Activated CD4-positive, CD25-positive, alpha-beta regulatory T cell treated with anti-CD3 and anti-CD28 coated beads, Interleukin-2, amount 50 U/mL, for 16 hours (primary cell): ENCODE measurements at places on chromosomes 5 and 9.

DNA sequence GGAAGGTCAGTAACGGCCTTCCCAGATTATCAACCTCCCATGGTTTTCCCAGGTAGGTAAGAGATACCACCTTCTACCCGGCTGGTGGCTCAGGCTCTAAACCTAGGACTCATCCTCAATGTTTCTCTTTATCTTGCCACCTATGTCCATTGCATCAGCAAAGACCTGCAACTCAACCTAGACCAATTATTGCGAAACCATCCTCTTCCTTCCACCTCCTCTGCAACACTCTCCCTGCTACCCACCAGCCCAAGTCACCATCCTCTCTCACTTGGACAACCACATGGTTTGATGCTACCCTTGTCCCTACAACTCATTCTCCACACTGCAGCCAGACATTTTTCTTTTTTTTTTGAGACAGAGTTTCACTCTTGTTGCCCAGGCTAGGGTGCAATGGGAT lies 65.4 kb upstream of the GDNF start:
- DNase-seq = no peak

- no peak for DNase-seq
These were observed 63.7 kb downstream of the LMX1B start for GRCh38 chr9:126677188-126678084.

- no peak for DNase-seq
These were observed 124.3 kb upstream of the NR3C1 start for GRCh38 chr5:143527808-143528207.

DNA sequence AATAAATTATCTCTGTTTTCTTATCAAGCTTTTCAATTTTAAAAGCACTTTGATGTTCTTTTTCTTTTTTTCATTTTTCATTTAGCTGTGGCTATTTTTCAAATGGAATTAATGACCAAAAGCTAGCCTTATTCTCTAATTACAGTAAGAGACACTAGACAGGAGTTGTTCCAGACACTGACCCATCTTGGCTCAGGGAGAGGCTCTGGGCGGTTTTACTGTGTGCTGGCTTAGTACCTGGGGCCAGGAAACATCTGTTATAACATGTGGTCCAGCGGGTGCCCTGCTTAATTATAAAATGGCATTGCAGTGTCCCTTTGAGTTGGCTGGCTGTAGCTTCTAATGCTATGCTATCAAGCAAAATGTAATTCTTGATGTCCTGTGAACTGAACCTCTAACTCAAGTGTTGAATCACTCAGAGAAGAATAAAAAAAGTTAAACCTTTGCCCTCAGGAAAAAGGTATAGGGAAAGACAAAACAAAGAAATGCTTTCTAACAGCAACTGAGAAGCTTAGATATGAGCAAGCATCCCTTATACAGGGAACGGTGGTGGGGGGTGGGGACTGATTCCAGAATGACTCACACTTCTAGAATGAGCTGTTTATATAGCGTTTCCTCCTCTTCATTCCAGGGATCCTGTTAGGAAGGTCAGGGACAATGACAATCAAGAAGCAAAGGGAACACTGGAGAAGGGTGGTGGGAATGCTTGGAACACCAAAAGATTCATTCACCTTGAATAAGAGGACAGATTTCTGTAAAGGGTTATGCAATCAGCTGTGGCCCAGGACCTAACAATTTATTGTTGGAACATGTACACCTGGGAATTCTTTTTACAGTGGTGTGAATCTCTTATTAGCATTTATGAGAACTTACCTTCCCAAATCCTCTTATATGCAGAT lies 58.7 kb upstream of the NFIB start:
- DNase-seq = no peak

GRCh38 chr9:133614678-133615077 lies 5.5 kb upstream of the FAM163B start:
- no peak for DNase-seq

DNA sequence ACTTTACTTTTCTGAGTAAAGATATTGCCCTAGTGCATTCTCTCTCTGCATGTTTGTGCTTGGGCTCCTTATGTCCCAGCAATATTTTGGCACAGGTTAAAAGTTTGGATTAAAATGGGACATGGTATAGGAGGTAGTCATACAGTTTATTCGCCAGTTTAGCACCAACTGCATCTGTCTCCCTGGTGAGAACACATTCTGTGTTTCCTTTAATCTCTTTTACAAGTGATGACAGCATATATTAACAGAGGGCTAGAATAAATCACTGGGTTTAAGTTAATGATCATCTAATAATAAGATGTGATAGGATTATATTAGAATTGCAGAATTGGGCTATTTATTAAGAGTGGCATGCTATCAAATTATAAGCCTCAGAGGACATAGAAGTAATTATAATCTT lies 550.1 kb downstream of the LRRC70 start:
- DNase-seq = no peak

DNA sequence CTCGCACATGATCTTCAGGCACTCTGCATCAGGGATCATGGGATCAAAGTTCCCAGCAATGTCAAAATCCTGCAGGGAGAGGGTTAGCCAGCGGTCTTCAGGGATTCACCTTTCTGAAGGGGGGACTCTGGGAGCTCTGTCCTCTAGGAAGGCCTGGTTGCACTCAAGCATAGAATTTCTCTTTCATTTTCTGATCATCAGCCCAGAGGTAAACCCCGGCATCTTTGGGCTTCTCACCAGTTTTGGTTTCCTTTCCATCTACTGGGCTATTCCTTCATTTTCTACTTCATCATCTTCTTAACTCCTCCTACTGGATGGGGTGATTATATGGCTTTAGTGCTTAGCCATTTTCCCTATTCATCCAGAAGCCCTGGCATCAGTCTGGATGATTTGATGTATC lies 4.6 kb upstream of the DND1 start:
- no peak for DNase-seq

- no peak for DNase-seq
These were observed 61.9 kb downstream of the DENND1A start for GRCh38 chr9:123868002-123868401.

GRCh38 chr9:117815315-117815714 lies 111.1 kb downstream of the TLR4 start:
- DNase-seq = no peak

DNA sequence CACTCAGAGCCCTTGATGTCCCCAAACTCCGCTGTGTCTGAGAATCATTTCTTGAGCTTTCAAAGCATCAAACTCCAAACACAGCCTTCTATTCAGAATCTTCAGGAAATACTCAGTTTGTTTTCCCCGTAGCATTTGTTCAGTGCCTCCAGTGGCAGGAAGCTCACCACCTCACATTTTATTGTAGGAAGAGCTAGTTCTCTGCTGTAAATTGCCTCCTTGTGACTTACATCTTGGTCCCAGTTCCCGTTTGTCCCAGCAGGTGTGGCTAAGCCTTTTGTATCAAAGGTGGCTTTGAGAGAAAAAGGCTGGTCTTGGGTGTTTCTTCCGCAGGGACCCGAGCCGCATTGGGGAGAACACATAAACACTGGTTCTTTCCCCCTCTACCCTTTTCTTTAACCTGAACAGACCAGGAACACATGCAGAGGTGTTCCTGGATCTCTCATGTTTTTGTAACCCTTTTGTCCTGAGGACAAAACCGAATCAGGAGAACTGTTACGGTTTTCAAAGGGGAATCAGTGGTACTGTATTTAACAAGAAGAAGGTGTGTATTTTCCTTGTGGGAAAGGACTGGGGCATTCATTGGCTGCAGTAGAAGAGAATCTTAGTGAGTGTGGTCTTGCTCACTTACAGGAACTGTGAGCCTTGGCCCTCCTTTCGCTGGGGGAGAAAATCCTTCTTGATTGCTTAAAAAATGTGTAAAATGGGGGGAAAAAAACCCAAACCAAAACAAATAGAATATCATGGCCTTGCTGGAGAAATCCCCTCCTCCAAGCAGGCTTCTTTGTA lies 1.9 kb downstream of the OSMR start:
- DNase-seq = no peak

DNA sequence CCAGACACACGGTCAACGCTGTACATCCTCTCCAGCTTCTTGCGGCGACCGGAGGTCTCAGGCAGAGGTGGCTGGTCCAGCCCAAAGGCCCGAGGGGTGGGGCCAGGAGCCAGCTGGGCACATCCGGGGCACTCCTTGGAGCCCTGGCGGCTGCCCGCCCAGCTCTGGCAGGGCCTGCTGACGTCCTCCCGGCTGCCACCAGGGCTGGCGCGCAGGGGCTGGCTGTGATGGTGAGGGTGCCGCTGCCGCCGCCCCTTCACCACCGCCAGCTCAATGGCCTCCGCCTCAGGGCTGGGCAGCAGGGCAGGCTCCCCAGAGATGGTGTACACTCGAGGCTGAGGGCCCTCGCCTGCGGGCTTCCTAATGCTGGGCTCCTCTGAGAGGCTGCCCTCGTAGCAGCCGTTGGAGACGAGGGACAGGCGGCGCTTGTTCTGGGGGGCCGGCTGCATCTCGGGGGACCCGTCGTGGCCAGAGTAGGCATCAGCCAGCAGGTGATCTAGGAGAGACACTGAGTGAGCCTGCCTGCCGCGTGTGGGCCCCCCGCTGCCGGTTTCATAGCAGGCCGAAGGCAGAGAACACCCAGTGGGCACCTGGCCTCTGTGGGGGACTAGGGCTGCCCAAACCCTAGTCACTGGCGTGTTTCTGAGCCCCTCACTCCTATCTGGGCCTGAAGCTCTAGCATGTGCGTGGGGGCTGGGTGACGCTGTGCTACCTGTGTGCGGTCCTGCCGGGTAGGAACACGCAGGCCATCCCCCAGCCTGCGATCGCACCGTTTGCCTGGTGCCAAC lies 1.5 kb downstream of the NSMF start:
- no peak for DNase-seq

DNA sequence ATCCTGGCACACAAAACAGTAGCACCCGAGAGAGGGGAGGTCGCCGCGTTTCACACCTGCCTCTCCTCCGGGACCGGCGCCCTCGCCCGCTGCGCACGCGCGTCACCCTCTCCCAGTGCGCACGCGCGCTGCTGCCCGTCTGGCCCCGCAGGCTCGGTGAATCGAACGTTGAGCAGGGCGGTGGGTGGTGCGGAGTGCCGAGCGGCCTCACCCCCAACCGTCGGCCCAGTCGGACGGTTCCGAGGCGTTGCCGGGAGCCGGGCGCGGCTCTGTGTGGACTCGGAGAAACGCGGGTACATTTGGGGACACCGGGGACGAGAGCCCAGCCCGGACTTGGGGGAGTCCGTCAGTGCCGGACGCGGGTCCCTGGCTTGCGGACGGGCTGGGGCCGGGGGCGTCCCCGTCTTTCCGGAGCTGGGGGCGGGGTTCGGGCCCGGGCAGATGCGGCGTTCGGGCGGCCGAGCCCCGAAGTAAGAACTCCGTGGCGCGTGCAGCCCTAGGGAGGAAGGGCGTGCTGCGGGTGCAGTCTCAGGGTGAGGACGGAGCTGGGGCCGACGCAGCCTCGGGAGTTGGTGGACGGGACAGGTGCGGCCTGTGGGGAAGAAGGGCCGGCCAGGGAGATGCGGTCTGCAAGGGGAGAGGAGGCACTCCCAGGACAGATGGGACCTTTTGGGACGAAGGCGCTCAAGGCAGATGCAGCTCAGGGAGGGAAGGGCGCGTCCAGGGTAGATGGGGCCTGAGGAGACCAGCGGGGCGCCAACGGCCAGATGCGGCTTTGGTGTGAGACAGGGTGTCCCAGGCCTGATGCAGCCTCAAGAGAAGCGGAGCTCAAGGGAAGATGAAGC lies at the start of gene POMT1:
POMT1 (plus strand) TSS at position 138 of the 845 bp plus-strand sequence. CDS start 1,301 bp downstream, outside the sequence.
- DNase-seq = peak; percentile 80

DNA sequence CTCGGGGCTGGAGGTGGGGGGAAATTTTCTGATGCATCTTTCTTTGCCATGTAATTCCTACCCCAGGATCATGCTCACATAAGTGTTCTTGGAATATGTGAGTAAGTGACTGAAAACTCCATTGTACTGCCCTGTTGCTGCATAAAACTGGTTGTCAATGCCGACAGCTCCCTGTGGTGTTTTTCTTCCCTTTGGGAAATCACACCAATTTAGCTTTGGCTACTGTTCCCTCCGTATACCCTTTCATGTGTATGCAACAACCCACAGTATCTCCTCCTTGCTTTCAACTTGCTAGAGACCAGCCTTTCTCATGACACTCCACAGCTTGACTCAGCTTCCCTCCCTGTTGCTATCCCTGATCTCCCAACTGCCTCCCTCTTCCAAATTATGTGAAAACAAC lies 240.6 kb downstream of the TRIM32 start:
- DNase-seq = no peak

- no peak for DNase-seq
These were observed 355.5 kb downstream of the TLR4 start for GRCh38 chr9:118059484-118060278.

GRCh38 chr5:61228691-61229280 lies 66.5 kb upstream of the SMIM15 start:
- no peak for DNase-seq

DNA sequence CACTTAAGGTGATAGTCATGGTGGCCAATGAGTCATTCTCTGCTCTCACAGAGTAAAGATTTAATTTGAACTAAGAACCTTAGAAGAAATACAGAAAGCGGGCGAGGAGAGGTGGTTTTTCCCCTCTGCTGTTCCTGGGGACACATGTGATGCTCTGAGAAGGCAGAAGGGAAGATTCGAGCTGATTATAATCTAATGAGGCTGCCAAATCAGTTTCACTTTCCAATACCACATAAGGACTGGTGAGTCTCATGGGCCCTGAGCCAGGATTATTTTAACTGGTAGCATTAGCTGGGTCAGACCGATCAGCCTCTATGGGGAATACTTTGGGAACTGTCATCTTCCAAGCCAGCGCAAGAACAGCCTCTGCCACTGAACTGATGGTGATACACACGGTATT lies 116.5 kb downstream of the SLC1A3 start:
- DNase-seq = no peak

DNA sequence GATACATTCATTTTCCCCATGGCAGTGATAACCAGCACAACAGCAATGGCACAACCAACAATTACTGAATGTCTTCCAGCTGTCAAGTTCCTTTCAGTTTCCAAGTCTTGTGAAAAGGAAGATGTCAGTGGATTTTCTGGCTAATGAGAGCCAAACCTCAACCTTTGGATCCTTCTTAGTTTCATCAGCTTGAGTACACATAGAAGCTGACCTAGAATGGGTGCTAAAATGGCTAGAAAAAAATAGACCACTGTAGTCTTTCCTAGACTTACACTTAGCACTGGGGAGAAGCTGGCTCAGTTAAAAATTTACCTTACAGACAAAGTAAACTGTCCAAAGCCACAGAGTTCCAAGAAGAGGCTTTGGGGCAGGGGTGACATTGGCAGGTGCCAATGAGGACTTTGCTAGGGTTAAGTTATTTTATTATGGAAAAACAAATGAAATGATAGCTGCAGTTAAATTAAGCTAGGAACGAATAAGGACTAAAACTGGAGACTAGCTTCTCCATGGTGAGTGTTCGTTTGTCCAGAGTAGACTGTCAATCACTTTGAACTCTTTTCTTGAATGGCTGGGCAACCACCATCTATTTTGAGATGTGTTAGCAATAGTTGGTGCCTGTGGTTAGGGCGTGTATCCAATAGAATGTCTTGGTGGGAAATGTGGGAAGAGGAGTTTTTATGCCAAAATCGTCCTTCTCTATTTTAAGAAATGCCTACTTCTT lies 25.9 kb upstream of the TXN start:
- DNase-seq = no peak
